Esophagus muscularis mucosa (tissue), 4 donors: ENCODE measurements at places on chromosomes 6 and 20.

- no peak overlapping the region for H3K27ac ChIP-seq
- H3K36me3 ChIP-seq, result no peaks in the 10 kb centered on the region
- H3K4me1 ChIP-seq, result no peaks in the 10 kb centered on the region
- no peak for DNase-seq
- peaks cover 81% of the 10 kb centered on the region for H3K27me3 ChIP-seq
Observed at GRCh38 chr6:27608916-27609883, 136.3 kb upstream of the ZNF184 start.

DNA sequence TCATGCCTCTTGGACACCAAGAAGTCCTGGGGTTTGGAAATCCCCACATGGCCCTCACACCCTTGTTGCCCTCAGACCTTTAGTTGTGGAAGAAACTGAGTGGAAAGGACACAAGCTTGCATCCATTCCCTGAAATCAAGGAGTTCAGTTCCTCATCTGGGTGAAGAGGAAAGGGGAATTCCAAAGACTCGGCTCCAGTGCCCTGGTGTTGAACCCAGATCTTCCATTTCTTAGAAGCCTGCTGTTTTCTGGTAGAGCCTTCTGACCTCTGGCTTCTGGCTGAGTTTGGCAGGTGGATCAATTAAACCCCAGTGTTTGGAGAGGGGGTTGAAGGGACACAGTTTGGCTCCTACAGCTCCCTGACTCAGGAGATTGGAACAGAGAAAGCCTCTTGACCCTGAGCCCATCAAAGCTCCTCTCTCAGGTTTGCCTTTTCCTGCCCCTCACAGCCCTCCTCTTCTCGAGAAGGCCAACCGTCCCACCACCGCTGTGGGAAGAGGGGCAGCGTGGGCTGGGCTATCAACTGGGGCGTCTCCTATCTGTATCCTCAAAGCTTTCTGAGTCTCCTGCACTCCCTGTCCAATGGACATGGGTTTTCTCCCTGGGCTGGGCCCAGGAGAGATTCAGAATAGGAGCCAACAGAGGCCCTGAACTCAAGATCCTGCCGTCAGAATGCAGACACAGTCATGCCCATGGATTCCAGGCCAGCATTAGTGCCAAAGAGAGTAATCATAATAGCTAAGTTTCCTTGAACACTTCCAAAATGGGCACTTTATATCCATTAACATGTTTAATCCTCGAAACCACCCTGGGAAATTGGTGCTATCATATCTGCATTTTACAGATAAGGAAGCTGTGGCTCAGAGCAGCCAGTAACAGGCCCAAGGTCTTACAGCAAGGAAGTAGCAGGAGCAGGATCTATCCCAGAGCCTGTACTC, 146.2 kb downstream of the VEGFA start:
- no peak for DNase-seq
- no peaks in the 10 kb centered on the region for H3K4me1 ChIP-seq
- H3K27ac ChIP-seq, result no peak overlapping the region
- no peak overlapping the region for H3K4me3 ChIP-seq
- H3K36me3 ChIP-seq, result no peaks in the 10 kb centered on the region
- no peaks in the 10 kb centered on the region for H3K27me3 ChIP-seq

DNA sequence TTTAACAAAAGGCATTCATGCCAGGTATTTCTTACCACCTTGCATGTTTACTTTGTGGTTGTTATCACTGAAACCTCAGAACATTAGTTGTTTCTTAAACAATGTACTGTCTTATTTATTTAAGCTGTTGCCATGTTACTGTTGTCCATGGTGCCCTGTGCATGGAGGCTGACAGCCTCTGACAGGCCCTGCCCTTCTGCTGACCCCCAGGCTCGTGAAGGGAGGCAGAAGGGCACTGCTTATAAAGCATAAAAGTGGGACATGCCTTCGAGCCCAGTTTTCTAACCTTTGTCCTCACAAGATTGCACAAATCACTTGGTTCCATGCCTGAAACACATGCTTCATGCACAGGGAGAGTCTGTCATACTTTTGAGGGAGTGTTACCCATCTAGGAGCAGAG, 46.7 kb upstream of the CLIC5 start:
- no peak overlapping the region for H3K4me3 ChIP-seq
- H3K27ac ChIP-seq, result no peak overlapping the region
- no peak for DNase-seq
- H3K27me3 ChIP-seq, result no peaks in the 10 kb centered on the region
- no peaks in the 10 kb centered on the region for H3K36me3 ChIP-seq
- H3K4me1 ChIP-seq, result peaks cover 5% of the 10 kb centered on the region

GRCh38 chr20:10680571-10680970, 6.8 kb upstream of the JAG1 start:
- DNase-seq, result no peak
- no peak overlapping the region for H3K27ac ChIP-seq
- H3K4me1 ChIP-seq, result no peaks in the 10 kb centered on the region
- H3K27me3 ChIP-seq, result no peaks in the 10 kb centered on the region
- H3K4me3 ChIP-seq, result no peak overlapping the region

DNA sequence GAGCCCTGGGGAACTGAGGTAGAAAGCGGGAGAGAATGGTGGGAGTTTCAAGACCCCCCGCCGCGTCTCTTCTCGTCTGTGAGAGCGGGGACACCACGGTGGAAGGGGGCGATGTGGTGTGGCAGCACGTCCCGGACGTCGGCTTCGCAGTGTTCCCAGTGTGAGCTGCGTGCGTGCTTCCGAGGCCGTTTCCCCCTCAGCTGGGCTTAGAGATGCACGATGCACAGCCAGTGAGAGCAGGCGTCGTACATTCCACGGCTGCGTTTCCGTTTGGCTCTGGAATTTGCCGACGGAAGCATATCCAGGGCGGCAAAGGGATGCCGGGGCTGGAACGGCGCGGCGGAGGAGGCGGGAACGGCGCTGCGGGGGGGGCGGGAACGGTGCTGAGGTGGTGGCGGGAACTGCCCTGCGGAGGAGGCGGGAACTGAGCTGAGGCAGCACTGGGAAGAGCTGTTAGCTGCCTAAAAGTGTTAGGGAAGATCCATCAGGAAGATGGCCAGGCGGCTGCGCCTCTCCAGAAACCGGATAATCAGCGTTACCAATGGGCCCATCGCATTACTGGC, 37.7 kb downstream of the KIF25 start:
- peak overlapping the region; percentile 49 for H3K4me3 ChIP-seq
- H3K27ac ChIP-seq, result peak overlapping the region; percentile 79
- DNase-seq, result no peak

DNA sequence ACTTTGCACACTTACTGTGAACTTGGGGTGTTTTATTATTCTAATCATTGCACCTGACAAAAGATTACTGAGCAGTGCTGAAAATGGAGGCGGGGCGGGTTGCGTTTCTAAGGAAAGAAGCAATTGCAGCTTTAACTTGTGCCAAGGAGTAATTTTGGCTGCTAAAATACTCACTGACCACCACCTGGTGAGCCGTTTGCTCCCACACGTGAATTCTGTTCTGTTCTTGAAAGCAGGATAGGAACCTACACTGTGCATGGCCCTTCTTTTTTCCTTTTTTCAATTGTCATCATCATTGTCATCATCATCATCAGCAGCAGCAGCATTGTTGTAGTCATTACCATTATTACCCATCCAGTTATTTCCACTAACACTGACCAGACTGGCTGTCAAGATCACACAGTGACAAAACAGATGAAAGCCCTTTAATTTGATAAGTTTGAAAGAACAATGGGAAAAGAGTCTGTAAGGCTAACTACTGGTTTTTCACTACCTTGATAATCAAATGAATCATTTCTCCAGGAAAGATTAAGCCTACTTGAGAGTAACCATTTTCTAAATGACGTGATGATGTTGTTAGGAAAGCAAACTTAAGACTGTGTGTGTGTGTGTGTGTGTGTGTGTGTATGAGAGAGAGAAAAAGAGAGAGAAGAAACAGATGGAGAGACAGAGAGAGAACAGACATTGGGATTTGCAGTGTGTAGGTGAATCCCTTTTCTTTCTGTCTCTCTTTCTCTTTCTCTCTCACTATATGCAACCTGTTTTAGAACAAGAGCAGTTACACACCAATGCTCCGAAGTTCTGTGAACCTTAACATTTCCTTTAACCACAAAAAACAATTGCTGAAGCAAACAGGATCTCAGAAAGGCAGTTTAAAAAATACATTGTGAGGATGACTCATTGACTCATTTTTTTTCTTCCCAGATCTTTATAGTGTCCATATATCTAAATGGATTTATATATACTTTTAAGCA, 3.8 kb downstream of the RIPOR2 start:
- H3K4me3 ChIP-seq, result no peak overlapping the region
- peaks cover 24% of the 10 kb centered on the region for H3K4me1 ChIP-seq
- H3K27me3 ChIP-seq, result no peaks in the 10 kb centered on the region
- H3K27ac ChIP-seq, result no peak overlapping the region

DNA sequence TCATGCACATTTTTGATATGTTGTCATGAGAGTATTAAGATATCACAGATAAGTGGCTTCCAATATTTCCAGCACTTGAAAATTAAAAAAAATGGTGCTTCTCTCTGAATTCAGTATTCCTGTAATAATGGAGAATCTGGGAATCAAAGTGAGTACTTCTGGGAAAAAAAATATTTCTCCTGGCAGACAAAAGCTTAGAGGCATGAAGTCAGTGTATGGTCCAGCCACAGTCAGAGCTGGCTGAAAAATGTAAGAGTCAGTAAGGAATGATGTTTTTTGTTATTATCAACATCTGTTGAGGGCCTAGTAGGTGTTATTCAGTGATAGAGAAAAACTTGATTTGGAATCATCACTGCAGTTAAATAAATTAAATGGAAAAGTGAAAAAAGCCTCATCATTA, 3.2 kb upstream of the RFPL4B start:
- DNase-seq, result no peak
- H3K27ac ChIP-seq, result no peak overlapping the region
- no peaks in the 10 kb centered on the region for H3K36me3 ChIP-seq

- no peaks in the 10 kb centered on the region for H3K27me3 ChIP-seq
- peaks cover 10% of the 10 kb centered on the region for H3K36me3 ChIP-seq
- peaks cover 13% of the 10 kb centered on the region for H3K4me1 ChIP-seq
- no peak overlapping the region for H3K27ac ChIP-seq
Observed at GRCh38 chr6:20658053-20658452, 123.8 kb downstream of the CDKAL1 start.

DNA sequence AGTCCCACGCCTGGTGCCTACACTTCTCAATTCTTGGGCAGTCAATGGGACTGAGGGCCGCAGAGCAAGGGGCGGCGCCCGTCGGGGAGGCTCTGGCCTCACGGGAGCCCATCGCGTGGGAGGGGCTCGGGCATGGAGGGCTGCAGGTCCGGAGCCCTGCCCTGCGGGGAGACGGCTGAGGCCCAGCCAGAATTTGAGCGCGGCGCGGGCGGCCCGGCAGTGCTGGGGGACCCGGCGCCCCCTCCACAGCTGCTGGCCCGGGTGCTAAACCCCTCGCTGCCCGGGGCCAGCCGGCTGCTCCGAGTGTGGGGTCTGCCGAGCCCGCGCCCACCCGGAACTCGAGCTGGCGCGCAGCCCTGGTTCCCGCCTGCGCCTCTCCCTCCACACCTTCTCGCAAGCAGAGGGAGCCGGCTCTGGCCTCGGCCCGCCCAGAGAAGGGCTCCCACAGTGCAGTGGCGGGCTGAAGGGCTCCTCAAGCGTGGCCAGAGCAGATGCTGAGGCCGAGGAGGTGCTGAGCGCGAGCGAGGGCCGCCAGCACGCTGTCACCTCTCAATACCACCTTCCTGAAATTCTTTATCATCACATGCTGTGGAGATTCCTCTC, 58.5 kb downstream of the BAK1 start:
- H3K27me3 ChIP-seq, result no peaks in the 10 kb centered on the region
- H3K4me1 ChIP-seq, result no peaks in the 10 kb centered on the region
- no peak overlapping the region for H3K4me3 ChIP-seq
- no peak for DNase-seq
- no peak overlapping the region for H3K27ac ChIP-seq

DNA sequence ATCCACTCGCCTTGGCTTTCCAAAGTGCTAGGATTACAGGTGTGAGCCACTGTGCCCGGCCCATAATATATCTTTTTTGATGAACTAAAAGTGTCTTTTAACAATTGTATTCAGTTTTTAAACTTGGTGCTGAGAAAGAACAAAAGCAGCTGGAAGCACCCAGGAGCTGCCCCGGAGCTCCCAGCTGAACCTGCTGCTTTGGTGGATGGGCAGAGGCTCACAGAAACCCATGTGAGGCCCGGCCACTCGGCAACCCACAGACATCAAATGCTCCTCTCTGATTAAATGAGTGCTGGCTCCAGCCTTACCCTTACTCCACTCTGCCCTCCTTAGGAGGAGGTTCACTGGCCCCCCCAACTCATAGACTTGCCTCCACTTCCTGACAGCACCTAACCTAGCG, 59.4 kb upstream of the FRMD1 start:
- H3K4me1 ChIP-seq, result no peaks in the 10 kb centered on the region
- DNase-seq, result peak; percentile 89
- no peak overlapping the region for H3K4me3 ChIP-seq
- no peaks in the 10 kb centered on the region for H3K36me3 ChIP-seq
- H3K27me3 ChIP-seq, result no peaks in the 10 kb centered on the region

DNA sequence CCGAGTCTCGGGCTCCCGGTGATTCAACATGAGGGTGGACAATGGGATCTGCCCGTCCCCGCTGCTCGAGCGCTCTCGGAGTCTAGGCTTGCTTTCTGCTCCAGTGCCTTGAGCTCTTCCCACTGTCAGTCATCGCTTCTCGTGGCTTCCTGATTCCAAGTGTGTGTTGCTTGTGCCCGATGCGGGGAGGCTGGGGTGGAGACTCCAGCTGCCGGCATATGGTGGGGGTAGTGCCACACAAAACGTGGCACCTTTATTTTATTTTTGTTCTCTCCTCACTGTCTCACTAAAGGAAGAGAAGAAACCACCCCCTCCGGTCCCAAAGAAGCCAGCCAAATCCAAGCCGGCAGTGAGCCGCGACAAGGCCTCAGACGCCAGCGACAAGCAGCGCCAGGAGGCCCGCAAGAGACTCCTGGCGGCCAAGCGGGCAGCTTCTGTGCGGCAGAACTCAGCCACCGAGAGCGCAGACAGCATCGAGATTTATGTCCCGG, 14.8 kb upstream of the MYL9 start:
- H3K27me3 ChIP-seq, result no peaks in the 10 kb centered on the region
- H3K36me3 ChIP-seq, result peaks cover 46% of the 10 kb centered on the region
- no peak overlapping the region for H3K4me3 ChIP-seq
- peaks cover 73% of the 10 kb centered on the region for H3K4me1 ChIP-seq
- peak overlapping the region; percentile 82 for H3K27ac ChIP-seq

- H3K4me1 ChIP-seq, result peaks cover 3% of the 10 kb centered on the region
- no peak overlapping the region for H3K27ac ChIP-seq
- no peaks in the 10 kb centered on the region for H3K27me3 ChIP-seq
- no peak overlapping the region for H3K4me3 ChIP-seq
- no peaks in the 10 kb centered on the region for H3K36me3 ChIP-seq
- DNase-seq, result no peak
Observed at GRCh38 chr6:17086469-17086868, 15.4 kb upstream of the STMND1 start.
